ENCODE measurements at places on chromosomes 2 and 18.

DNA sequence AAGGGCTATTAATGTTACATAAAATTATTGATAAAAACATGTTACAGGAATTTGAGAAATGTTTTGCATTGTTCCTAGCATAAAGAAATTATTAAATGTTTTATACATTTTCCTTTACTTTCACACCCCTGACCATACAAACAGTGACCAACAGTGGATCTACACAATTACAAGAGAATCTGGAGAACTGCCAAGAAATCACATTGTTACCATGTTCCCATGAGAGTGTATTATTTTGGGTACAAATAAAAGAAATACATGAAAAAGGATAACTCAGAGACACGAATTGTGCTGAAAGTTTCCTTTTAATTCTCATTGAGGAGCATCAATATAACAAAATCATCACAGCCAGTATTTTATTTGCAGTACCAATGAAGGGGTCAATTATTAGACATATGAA, 150.1 kb downstream of the WDPCP start:
- H3K4me1 ChIP-seq = no peaks in the 10 kb centered on the region
- H3K36me3 ChIP-seq = no peaks in the 10 kb centered on the region
- no peak overlapping the region for H3K27ac ChIP-seq
- no peak overlapping the region for H3K4me3 ChIP-seq
- H3K27me3 ChIP-seq = no peaks in the 10 kb centered on the region

DNA sequence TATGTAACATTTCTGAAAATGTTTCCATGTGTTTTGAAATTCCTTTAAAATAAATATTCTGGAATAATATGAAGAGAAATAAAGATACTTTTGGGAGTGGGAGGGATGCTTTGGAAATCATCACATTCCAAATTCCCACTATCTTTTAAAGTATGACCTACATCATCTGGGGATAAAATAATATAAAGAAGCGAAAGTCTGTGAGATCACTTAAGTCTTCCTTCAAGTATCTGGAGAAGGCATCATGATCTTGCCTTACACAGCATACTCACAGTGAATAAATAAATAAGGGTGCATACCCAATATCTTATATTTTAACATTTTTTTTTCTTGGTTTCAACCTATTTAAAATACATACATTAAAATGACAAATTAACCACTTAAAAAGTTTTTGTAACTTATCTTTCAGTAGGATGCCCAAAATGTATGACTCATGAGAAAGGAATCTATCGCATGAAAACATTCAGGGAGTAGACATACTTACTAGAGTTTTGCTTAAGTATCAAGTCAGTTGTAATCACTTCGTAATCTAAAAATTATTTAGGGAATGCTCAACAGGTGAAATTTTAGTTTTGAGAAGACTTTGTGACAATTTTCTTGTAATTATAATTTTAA, 248.3 kb upstream of the COL3A1 start:
- DNase-seq = no peak
- H3K36me3 ChIP-seq = no peaks in the 10 kb centered on the region
- no peaks in the 10 kb centered on the region for H3K27me3 ChIP-seq
- no peaks in the 10 kb centered on the region for H3K4me1 ChIP-seq
- H3K4me3 ChIP-seq = no peak overlapping the region
- H3K27ac ChIP-seq = no peak overlapping the region

- H3K27me3 ChIP-seq = no peaks in the 10 kb centered on the region
- H3K4me1 ChIP-seq = no peaks in the 10 kb centered on the region
- no peak overlapping the region for H3K27ac ChIP-seq
- H3K4me3 ChIP-seq = no peak overlapping the region
- no peaks in the 10 kb centered on the region for H3K36me3 ChIP-seq
- DNase-seq = no peak
Measured at GRCh38 chr2:219650426-219651248, 23.2 kb downstream of the SLC4A3 start.

DNA sequence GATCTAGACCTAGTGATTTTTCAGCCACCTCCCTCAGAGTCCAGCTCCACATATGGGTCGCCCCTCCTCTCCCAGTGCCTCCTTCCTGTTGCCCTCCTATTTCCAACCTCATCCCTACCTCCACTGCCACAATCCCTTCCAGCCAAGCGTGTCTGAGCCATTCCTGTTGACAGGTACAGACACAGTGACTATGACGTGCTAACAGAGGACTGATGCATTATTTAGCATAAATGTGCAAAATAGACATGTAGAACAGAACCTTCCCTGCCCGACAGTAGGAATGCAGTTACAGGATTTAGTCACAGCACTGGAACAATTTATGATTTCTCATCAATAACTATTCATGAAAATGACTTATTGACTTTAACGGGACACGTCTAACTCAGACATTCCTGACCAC, 84.4 kb upstream of the PPP1CB start:
- no peak overlapping the region for H3K27ac ChIP-seq
- no peak for DNase-seq
- H3K36me3 ChIP-seq = no peaks in the 10 kb centered on the region
- no peaks in the 10 kb centered on the region for H3K4me1 ChIP-seq

DNA sequence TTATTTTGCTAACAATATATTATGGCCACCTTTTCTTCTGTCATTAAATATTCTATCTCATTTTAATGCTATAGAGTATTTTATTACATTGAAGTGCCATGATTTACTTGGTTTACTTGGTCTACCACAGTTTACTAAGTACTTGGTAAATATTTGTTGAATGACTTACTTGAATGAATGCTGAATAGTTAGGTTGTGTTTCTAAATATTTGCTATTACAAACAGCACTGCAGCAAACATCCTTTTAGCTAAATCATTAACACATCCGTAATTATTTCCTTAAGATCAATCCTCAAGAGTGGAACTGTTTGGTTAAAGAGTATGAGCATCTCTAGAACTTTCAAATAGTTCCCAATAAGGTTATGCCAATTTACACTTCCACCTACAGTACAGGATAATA, 318.7 kb downstream of the MYCN start:
- no peaks in the 10 kb centered on the region for H3K36me3 ChIP-seq
- DNase-seq = no peak
- no peak overlapping the region for H3K4me3 ChIP-seq
- no peaks in the 10 kb centered on the region for H3K27me3 ChIP-seq
- H3K27ac ChIP-seq = no peak overlapping the region

GRCh38 chr2:224584785-224585210, 365 bp downstream of the CUL3 start:
- peak overlapping the region; percentile 91 for H3K4me3 ChIP-seq
- no peak overlapping the region for H3K27ac ChIP-seq
- no peaks in the 10 kb centered on the region for H3K4me1 ChIP-seq

GRCh38 chr2:202564226-202564625, 70.5 kb upstream of the FAM117B start:
- no peak overlapping the region for H3K4me3 ChIP-seq
- no peaks in the 10 kb centered on the region for H3K36me3 ChIP-seq
- no peaks in the 10 kb centered on the region for H3K4me1 ChIP-seq

DNA sequence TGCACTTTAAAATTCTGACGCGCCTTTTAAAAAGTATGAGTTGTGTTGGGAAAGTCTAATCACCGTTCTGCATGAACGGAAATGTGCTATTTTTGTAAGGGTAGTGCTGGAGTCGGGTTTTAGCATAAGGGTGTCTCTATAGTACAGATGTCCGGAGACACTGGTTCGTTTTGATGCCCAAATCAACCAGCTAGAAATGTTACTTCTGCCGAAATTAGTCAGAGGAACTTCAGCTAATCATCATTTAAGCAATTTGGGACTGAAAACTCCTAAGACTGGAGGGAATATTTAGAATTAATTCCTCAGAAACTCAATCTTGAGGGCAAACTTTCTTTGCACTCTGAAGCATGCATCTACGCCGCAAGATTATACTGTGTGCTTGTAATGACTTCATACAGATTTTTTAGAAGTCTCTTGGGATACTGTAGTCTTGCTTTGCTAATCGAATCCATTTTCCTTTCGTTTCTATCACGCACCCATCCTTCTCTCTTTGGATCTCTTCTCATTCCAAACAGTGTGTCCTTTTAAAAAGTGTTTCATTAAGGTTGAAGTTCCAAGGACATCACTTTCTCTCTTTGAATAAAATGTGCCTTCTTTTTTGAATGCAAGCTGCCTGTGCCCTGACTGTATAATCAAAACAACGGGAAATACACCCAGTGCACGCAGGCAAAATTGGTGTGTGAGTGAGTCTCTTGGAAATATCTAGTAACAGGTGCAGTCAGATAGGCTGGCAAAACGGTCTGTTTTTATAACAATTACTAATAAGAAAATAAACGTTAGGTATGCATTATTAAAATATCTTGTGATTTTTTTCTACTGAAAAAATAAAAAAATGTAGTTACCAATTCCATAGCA, 270.9 kb upstream of the TCF4 start:
- H3K4me1 ChIP-seq = peaks cover 8% of the 10 kb centered on the region
- H3K27me3 ChIP-seq = no peaks in the 10 kb centered on the region
- no peak overlapping the region for H3K27ac ChIP-seq
- no peak overlapping the region for H3K4me3 ChIP-seq
- H3K36me3 ChIP-seq = no peaks in the 10 kb centered on the region

- H3K36me3 ChIP-seq = no peaks in the 10 kb centered on the region
- no peaks in the 10 kb centered on the region for H3K4me1 ChIP-seq
- no peak overlapping the region for H3K4me3 ChIP-seq
Measured at GRCh38 chr18:49444581-49444980, 15.9 kb downstream of the DYM start.

- H3K36me3 ChIP-seq = no peaks in the 10 kb centered on the region
- DNase-seq = no peak
- H3K27ac ChIP-seq = no peak overlapping the region
- no peak overlapping the region for H3K4me3 ChIP-seq
Measured at GRCh38 chr2:230908595-230909191, 16.3 kb downstream of the GPR55 start.

GRCh38 chr2:67486041-67486796, 89.1 kb downstream of the ETAA1 start:
- DNase-seq = no peak
- H3K36me3 ChIP-seq = no peaks in the 10 kb centered on the region
- H3K4me1 ChIP-seq = no peaks in the 10 kb centered on the region
- H3K4me3 ChIP-seq = no peak overlapping the region
- H3K27me3 ChIP-seq = no peaks in the 10 kb centered on the region

DNA sequence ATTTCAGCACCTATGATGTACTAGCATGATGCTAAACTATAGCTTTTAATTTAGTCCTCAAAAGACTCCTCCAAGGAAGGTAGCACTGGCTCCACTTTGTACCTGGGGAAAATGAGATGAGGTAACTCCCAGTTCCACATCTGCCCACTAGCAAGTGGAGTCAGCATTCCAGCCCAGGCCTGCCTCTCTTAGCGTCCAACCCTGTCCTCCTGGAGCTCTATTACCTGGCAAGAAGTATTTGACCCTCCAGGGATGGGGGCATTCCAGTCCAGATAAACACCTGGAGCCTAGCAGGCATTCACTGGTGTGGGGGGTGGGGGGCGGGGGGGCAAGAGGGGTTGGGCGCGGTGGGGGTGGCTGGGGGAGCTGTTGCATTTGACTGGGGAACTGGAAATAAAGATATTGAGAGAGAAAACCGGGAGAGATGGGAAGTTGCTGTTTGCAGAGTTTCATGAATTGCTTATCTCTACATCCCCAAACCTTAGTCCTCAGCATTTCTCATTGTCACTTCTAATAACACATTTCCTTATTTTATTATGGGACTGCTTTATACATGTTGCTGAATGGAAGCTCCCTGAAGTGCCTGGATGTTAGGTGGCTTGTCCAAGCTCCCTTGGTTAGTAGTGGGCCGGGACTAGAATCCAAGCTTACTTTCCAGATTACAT, 22.0 kb upstream of the FZD5 start:
- DNase-seq = no peak
- no peaks in the 10 kb centered on the region for H3K36me3 ChIP-seq
- H3K27me3 ChIP-seq = no peaks in the 10 kb centered on the region

GRCh38 chr18:23036660-23037201, 98.6 kb upstream of the CABLES1 start:
- no peaks in the 10 kb centered on the region for H3K36me3 ChIP-seq
- H3K4me1 ChIP-seq = peaks cover 4% of the 10 kb centered on the region
- DNase-seq = no peak

DNA sequence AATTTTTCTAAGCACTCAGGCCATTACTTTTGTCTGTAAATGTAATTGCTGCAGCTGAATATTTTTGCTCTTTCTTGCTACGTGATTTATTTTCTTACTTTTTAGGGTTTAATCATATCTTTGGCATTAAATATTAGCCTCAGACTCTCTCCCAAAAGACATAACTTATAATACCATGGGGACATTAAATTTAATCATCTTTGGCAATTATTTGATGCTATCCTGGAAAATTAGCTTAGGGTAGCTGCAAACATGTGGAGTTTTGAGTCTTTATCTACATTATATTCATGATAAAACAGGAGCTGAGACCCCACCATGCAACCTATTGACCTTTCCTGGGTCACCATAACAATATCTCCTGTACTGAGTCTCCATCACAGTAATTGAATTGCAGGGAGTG, 59.1 kb upstream of the EDAR start:
- H3K27me3 ChIP-seq = no peaks in the 10 kb centered on the region
- no peaks in the 10 kb centered on the region for H3K4me1 ChIP-seq
- H3K4me3 ChIP-seq = no peak overlapping the region
- H3K36me3 ChIP-seq = no peaks in the 10 kb centered on the region
- DNase-seq = no peak
- H3K27ac ChIP-seq = no peak overlapping the region

GRCh38 chr2:226893216-226893615, 57.4 kb downstream of the RHBDD1 start:
- no peaks in the 10 kb centered on the region for H3K4me1 ChIP-seq
- no peak for DNase-seq
- no peaks in the 10 kb centered on the region for H3K36me3 ChIP-seq
- H3K27me3 ChIP-seq = no peaks in the 10 kb centered on the region
- H3K27ac ChIP-seq = no peak overlapping the region

- DNase-seq = no peak
- H3K4me3 ChIP-seq = no peak overlapping the region
- no peaks in the 10 kb centered on the region for H3K27me3 ChIP-seq
- no peaks in the 10 kb centered on the region for H3K36me3 ChIP-seq
- H3K27ac ChIP-seq = no peak overlapping the region
- H3K4me1 ChIP-seq = no peaks in the 10 kb centered on the region
Measured at GRCh38 chr2:241461693-241462677, 46.4 kb downstream of the STK25 start.

DNA sequence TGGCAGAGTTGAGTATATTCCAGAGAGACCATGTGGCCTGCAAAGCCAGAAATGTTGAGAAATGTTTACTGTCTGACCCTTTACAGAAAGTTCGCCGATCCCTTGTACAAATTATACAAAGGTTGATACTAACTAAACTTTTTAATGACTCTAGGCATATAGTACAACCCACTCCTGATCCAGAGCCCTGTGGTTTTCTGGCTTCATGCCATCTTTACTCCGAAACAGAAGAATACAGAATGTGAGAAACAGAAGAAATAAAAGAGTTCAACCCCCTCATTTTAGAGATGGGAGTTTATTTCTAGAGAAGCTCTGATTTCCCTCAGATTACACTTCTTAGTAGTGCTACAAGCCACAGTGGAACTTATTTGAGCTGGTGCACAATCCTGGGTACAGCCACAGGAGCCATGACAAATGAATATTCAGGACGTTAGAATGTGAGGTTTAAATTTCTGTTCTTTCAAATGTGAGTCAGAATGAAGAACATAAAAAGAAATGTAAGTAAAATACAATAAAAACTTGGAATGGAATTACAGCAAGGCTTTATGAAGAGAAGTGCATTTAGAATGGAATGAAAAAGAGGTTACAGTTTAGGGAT, 38.0 kb upstream of the SMCHD1 start:
- peaks cover 2% of the 10 kb centered on the region for H3K36me3 ChIP-seq
- H3K4me1 ChIP-seq = no peaks in the 10 kb centered on the region
- no peak overlapping the region for H3K4me3 ChIP-seq
- no peak for DNase-seq
- no peaks in the 10 kb centered on the region for H3K27me3 ChIP-seq

GRCh38 chr2:33291278-33292013, 185.0 kb upstream of the RASGRP3 start:
- H3K27ac ChIP-seq = no peak overlapping the region
- DNase-seq = no peak
- H3K36me3 ChIP-seq = no peaks in the 10 kb centered on the region
- H3K4me1 ChIP-seq = 0 out of 2 replicates have a peak, but pooled peaks cover 1% of the 10 kb centered on the region
- H3K4me3 ChIP-seq = no peak overlapping the region
- no peaks in the 10 kb centered on the region for H3K27me3 ChIP-seq
